ENCODE measurements at places on chromosomes 7 and 10.

GRCh38 chr10:25304606-25305005 is 129.8 kb downstream of the GPR158 start:
- no peak for DNase-seq

GRCh38 chr10:89515031-89515841 is 20.2 kb downstream of the SLC16A12 start:
- no peak for DNase-seq

- no peak for DNase-seq
Observed at GRCh38 chr10:129728246-129728820, 235.7 kb downstream of the EBF3 start.

DNA sequence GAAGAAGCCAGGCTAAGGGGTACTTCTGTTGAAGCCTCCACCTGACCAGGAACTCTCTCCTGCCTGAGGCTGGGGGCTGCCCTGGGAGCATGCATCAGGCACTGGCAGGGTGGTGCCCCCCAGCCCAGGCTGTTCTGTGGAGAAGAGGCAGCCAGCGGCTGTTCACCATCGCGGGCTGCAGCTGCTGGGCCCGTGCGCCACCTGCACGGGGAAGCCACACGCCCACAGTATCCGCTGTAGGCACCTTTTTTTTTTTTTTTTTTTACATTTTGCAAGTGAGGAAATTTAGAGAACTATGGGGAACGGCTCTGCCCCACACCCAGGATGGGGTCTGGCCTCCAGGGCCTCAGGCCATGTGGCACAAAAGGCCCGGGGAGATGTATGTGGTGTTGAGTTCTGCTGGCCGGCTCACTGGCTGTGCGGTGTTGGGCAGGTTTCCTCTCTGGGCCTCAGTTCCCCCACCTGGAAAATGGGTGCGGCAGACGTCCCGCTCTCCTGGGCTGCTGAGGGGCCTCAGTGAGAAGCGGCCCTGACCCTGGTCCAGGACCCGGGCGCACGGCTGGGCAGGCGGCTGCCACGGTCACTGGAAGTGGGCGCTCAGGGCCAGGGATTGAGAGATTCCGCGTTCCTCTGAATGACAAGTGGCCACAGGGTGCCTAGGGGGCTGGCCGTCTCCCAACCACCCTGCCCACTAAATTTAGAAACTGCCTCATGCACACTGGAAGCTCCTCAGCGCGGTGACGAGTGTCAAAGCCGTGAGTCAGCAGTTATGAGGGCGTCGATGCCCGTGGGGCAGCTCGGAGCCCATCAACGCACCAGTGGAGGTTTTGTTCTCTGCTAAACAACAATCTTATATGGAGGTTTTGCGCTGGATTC is 8.8 kb upstream of the INTS1 start:
- peak; percentile 96 for DNase-seq

GRCh38 chr10:86579883-86580520 is 58.4 kb upstream of the WAPL start:
- no peak for DNase-seq
